Spleen (tissue), 13 donors: ENCODE measurements at places on chromosomes 4 and X. TPM values are rescaled to one million over a fixed set of nuclear protein-coding genes. Genes with fewer than 3 reads are reported as not detected.

SSX2B gene
- not detected for polyA plus RNA-seq

FHIP1A gene
- not detected for polyA plus RNA-seq

TRIM61 gene
- 0.70 TPM for polyA plus RNA-seq

SPATA4 gene
- polyA plus RNA-seq, result not detected

GRCh38 chr4:125317525-125317877 is 2.7 kb downstream of the FAT4 start:
- DNase-seq, result peak; percentile 76

DNA sequence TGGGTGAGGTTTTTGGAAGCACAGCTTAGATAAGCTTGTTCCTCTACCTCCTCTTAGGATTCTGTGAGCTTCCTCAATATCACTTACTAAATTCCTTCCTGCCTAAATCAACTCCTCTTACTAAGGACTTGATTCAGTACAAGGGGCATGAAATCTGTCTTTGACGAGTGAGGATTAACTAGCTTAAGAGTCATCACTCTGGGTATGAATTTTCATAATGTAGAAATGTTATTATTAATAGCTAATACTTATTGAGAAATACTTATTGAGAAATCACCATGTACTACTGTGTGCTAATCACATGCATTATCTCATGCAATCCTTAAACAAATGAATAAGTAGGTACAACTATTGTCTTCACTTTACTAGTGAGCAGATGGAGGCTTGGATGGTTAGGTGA is 28.6 kb downstream of the TRPC3 start:
- no peak for DNase-seq

DNA sequence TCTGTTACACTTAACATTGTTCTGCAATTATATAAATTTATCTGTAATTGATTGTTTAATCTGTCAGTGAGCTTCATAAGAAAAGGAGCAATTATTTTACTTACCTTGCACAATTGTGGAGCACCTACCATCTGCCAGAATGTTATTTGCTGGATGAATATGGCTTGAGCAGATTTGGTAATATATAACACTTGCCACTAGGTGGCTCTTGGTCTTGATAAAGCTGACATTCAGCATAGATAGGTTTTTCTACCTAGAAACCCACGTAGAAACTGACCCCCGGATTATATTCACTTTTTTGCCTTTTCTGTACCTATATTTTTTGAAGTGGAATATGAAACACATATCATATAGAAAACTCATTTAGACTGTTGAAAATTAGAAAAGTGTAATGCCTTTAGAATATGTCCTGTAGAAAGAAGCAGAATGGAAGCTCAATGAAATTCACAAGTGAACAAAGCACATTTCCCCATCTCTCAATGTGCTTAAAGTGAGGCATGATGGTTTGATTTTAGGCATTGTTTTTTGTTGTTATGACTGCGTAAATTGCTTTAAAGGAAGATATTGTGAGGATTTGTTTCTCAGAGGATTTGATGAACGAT is 9.5 kb downstream of the RBPJ start:
- no peak for DNase-seq

GRCh38 chr4:150215601-150216000 is 137.4 kb downstream of the DCLK2 start:
- DNase-seq, result no peak

- no peak for DNase-seq
These were observed 29.3 kb downstream of the SMIM20 start for GRCh38 chr4:25943312-25943711.

DNA sequence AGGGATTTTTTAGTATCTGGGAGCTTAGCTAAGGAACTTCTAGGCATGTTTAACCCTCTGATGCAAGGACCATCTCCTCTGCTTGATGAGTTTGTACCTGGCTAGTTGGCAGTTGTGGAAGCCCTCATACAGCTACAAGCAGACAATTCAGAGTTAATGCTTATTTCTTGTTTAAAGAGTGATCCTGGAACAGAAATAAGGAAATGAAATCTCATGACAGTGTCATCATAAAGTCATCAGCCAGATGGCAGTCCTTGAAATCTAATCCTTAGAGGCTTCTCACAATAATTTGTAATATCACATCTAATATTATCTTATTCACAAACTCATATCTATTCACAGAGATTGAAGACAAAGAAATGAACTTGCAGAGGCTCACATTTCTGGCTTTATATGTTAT is 581.6 kb upstream of the FTHL17 start:
- DNase-seq, result no peak

DNA sequence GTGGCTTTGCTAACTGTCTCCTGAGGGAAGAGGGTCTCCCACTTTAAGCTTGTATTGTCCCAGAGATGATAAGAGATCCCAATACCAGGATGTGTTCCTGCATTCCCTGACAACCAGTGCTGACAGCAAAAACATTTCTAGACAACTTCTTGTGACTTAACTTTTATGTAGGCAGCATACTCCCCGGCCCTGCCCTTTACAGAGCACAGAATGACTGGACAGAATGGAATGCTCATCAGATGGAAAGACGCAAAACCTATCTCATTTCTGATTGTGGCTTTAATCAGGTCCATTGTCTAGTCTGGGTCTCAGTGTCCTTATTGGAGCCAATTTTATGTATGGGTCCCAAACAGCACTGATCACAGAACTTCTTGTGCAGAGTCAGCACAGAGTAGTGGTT is 18.2 kb upstream of the PLAC1 start:
- DNase-seq, result no peak

- no peak for DNase-seq
These were observed 8.3 kb upstream of the TLR8 start for GRCh38 chrX:12898073-12898472.

GRCh38 chrX:73268463-73268862 is 53.8 kb upstream of the NAP1L2 start:
- no peak for DNase-seq

DNA sequence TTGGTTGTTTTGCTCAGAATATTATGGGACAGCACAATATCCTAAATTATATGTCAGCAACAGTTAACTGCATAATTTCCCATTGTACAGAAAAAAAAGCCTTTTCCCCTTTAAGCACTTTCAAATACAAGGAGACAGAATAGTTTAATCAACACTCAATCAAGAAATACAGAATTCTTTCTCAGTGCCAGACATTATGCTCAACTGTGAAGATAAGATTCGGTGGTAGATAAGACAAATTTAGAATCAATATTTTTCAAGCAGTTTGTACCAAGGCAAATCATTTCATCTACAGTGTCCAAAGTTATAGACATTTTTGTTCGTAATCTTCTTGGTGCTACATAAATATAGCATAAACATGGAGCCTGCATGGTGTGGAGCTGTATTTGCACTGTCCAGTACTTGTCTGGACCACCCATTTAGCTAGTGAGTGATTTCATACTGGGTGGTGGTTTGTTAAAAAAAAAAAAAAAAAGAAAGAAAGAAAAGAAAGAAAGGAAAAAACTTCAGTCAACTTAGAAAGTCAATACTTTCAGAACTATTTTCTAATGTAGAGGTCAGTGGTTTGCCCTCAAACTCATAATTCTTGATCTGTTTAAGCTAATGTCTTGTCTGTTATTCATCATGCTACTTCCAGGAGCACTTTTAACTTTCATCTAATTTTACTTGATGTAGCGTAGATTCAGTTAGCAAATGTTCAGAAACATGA is 522.9 kb downstream of the FAT4 start:
- DNase-seq, result no peak
